CD4-positive, alpha-beta T cell treated with Interferon gamma for 1 hour (primary cell): ENCODE measurements at places on chromosomes 4 and X.

DNA sequence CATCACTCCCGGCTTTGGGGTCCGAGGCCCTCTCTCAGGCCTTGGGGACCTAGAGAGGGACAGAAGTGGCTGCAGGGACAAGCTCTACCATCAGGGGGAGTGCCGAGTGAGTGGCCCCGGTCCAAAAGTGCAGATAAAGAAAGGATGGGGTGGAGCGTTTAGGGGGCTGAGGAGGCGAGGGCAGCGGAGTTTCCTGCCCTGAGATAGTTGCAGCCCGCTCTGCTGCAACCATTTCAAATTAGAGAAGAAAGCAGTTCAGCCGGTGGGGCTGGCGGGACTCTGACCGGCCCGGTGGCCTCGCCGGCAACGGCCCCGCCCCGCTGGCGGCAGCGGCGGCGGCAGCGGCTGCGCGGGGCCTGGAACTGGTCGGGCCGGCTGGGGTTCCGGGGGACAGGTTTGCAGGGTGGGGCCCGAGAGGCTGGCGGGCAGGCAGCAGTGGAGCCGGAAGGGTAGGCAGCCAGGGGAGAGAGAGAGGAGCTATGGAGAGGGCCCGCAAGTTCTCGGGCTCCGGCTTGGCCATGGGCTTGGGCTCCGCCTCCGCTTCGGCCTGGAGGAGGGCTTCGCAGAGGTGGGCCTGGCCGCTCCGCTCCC is 7.6 kb downstream of the DLG3 start:
- peak; percentile 33 for DNase-seq

- DNase-seq, result no peak
These were observed 37.5 kb downstream of the CHRNA9 start for GRCh38 chr4:40372651-40373050.

- no peak for DNase-seq
These were observed 177.1 kb downstream of the CBR4 start for GRCh38 chr4:168832763-168833575.

- no peak for DNase-seq
These were observed 4.0 kb upstream of the PCDH7 start for GRCh38 chr4:30716158-30716557.

DNA sequence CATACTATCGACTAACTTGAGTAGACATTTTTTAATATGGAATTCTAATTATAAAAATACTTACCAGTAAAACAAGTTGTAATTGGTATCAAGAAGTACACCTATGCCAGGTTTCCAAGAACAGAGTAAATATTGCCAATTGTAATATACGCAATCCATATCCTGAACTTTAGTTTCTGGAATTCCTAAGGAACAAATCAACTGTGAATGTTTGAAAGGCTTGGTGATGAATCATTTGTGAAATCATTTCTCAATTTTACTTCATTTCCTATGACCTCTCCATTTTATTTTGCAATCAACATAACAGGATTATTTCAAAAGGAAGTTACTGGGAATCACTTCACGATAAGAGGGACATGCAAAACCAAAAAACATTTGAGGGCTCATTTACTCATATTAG is 3.7 kb downstream of the IL13RA2 start:
- DNase-seq, result no peak

GRCh38 chr4:119638359-119638758 is 9.8 kb upstream of the PDE5A start:
- no peak for DNase-seq

DNA sequence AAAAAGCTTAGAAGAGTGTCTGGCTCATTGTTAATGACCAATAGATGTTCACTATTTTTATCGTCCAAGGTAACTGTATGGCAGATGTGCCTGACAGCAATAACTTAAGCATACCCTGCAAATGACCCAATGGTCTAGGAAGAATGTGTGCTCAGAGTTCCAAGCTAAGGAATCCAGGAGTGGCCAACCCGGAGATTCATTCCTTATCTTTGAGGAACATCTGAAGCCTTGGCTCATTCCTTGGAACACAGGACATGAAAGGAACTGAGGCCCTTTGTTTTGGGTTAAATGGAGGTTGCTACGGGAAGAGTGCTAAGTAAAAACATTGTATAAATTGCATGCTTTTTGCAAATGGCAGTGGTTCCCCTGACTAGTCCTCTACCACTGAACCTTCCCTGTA is 38.9 kb upstream of the EFNB1 start:
- DNase-seq, result no peak

DNA sequence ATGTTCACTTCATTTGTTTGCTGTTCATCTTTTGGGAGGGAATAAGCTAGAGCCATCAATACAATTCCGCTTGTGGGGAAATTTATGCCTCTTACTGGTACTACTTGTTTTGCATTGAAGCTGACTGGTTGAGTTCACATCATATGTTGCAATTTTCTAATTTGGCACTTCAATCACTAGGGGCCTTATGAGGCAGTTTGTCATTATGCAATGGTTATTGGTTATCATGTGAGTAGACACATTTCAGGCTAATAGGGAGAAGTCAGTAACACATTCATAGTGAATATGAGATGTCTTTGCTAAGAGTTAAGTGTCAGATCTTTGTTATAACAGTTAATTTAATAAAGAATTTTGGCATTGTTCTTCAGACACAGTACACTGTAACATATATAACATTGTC is 5.0 kb downstream of the RPL36A start:
- no peak for DNase-seq

GRCh38 chr4:24516926-24517325 is 67.4 kb downstream of the DHX15 start:
- no peak for DNase-seq

DNA sequence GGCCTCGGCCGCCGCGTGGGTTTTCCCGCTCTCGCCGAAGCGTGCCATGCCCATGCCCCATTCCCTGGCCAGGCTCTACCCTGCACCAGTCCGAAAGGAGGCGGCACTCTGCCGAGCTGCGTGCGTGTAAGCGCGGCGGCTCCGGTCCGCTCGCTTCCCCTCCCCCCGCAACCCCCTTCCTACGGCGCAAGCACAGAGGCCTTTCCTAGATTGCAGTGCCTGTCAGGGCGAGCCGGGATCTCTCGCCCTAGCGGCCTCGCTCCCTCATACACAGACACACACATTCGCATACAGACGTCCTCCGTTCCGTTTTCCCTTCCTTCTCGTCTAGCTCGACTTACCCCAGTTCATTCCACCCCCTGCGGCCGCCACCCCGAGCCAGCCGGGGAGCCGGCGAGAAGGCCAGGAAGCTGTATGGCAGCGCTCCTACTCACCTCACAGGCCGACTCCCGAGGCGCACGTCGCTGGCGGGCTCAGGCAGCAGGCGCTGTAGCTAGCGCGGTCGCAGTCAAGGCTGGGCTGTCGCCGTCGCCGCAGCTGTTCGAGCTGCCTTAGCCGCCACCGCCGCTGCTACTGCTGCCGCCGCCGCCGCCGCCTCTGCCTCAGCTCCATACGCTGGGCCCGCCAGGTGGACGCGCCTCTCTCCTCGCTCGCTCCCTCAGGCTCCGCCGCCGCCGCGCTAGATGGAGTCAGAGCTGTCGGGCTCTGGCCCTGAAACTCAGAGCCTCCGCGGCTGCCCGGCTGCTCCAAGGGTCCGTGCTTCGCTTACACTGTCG is 615 bp downstream of the NEXMIF start:
- peak; percentile 6 for DNase-seq

DNA sequence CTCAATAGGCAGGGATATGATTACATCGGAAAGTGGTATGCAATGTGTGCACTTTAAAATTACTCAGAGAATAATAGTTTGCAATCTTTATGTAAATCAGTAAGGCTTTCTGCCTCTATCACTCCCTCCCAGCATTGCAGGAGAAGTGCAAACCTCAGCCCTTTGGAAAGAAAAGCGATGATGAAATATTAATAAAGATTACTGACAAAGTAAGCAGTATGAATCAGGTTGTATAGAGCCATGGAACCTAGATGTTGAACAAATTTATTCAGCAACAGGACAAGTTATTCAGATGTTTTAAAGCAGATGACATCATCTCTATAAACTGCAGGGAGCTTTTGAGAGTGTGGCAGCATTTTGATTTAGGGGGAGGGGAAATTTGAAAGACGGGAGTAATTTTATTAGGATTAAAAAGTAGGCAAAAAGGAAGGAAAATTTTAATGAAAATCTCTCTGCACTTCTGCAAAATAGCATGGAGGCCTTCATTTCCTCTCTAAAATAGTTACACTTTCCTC is 631.7 kb upstream of the GRIA3 start:
- no peak for DNase-seq

GRCh38 chr4:8044699-8045098 is 105.0 kb upstream of the AFAP1 start:
- no peak for DNase-seq

- no peak for DNase-seq
These were observed 2023.7 kb downstream of the ARAP2 start for GRCh38 chr4:34220601-34221000.
